Prostate gland (tissue), 2 donors: ENCODE measurements at places on chromosomes 3 and 15. TPM values are rescaled to one million over a fixed set of nuclear protein-coding genes. Genes with fewer than 3 reads are reported as not detected.

The SLC51A gene
- total RNA-seq = 0.55 TPM

The IQCH gene
- total RNA-seq = 5.8 TPM

The SLC9C1 gene
- not detected for total RNA-seq

The LRRC49 gene
- total RNA-seq = 9.8 TPM

The GHSR gene
- not detected for total RNA-seq

The ATR gene
- 35.6 TPM for total RNA-seq

The CFAP100 gene
- 2.3 TPM for total RNA-seq

The MST1R gene
- total RNA-seq = 1.5 TPM

The CPA3 gene
- total RNA-seq = 8.1 TPM

The GNAT1 gene
- not detected for total RNA-seq

The INSYN1 gene
- total RNA-seq = 26.0 TPM

The SEMA3G gene
- total RNA-seq = 3.5 TPM

The SCAANT1 gene
- not detected for total RNA-seq

The TICRR gene
- total RNA-seq = 4.1 TPM

DNA sequence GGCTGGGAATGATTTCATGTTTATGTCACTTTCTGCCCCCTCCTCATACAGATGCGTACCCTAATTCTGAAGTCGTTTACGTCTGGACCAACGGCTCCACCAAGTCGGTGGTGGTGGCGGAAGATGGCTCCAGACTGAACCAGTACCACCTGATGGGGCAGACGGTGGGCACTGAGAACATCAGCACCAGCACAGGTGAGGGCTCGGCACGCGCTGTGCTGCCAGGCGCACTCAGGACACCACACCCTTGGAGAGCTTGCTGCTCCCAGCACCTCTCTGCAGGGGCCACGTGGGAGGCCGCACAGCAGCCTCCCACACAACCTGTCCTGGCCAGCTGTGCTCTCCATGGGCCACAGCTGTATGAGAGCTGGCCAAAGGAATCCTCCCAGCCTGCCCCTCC, 33.8 kb upstream of the GABRG3 start:
- no peak for DNase-seq

- DNase-seq = no peak
Measured at GRCh38 chr3:147246906-147247305, 159.4 kb downstream of the ZIC4 start.

GRCh38 chr3:14867936-14868570, 49.3 kb downstream of the FGD5 start:
- no peak for DNase-seq

DNA sequence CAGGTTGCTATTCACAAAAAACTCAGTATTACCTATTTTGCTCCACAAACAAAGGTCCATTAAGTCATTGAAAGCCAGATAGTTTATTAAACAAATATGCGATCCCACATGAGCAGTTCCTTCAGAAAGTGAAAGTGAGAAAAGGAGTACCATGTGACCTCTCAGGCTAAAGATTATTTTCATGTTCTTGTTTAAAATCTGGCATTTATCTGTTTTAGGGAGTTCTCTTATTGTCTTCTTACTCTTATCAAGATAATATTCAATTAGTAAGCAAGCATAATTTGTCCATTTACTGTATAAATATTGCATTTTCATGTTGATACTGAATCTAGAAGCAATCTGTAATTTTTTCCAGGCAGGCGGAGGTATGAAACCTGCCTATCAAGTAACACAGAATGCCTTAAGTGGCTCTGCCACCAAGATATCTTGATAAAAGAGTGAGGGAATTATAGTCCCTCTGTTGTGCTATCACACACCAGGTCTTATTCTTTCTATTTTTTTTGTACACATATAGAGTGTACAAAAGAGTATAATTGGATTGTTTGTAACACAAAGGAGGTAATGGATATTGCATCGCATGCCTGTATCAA, 20.1 kb upstream of the PLSCR5 start:
- no peak for DNase-seq

DNA sequence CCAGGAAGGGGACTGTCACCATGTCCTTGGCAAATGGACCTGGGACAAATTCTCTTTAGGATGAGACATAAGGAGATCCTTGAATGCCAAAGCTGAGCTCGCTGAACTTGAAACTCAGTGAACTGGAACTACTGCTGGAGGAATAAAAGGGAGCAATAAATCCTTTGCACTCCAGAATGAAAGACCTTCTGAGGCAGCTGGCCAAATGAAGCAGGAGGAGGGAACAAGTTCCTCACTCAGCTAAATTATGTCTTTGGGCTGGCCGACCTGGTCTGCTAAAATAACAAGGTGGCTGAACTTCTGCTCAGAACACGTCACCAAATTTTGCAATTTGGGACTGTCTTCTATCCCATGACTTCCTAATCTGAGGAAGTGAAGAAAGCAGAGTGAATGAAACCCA, 314.7 kb downstream of the LPP start:
- DNase-seq = peak; percentile 72

- DNase-seq = peak; percentile 27
Measured at GRCh38 chr15:63157891-63158431, 684 bp upstream of the RPS27L start.

DNA sequence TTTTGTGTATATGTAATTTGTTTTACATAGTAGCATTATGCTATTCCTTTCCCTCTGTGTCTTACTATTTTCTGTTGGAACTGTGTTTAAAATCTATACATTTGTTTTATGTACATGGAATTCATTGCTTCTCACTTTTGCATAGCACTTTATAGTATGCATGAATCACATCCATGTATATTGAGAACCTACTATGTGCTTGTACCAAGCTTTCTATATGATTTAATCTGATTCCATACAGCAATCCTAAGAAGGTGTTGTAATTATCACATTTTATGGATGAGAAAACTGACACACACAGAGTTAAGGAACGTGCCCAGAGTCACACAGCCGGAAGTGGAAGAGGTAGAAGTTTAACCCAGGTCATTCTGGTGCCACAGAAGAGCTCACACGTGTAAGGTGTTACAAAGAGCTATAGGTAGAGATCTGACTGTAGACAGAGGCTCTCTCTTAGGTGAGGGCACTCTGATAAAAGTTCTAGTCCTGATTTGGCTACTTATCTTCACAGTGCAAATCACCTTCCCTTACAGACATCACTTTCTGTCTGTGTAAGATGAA, 3.5 kb upstream of the SMAD3 start:
- no peak for DNase-seq

DNA sequence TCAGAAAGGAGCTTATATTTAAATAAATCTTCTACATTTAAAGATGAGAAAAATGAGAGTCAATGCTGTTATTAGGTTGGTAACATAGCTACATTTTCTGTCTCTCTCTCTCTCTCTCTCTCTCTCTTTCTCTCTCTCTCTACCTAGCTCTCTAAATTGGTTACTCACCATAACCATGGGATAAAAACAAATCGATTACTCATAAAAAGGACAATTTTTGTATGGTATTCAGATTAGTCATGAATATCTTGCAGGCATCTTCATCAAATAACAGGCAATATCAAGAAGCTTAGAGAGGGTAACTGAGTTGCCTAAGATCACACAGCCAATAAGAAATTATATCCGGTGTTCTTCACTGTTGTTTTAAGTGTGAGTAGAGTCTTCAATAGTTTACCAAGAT, 81.8 kb upstream of the ALCAM start:
- DNase-seq = no peak

GRCh38 chr3:165814380-165814779, 22.8 kb downstream of the BCHE start:
- no peak for DNase-seq

GRCh38 chr15:61915640-61916039, 144.6 kb downstream of the VPS13C start:
- no peak for DNase-seq

GRCh38 chr15:63985221-63986184, 60.8 kb downstream of the DAPK2 start:
- no peak for DNase-seq

- peak; percentile 8 for DNase-seq
Measured at GRCh38 chr3:132788301-132788671, 66.1 kb upstream of the NPHP3 start.

DNA sequence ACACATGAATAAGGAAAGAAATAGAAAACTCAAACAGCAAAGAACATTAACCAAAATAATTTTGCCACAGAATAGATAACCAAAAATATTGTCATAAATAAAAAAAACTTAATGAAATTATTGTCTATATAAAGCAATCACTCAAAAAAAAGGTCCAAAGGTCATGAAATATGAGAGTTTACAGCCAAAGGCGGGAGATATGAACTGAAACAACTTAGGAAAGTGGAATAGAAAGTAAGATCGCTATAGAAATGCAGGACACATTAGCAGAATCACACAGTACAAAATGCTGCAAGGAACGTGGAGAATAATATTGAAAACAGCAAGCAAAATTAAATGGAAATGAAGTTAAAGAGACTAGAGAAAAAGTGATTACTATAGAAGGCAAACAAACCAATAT, 375.0 kb upstream of the ARHGEF26 start:
- DNase-seq = no peak

- DNase-seq = no peak
Measured at GRCh38 chr3:169964176-169964575, 2.4 kb upstream of the SEC62 start.

- DNase-seq = no peak
Measured at GRCh38 chr3:119759962-119760361, 21.9 kb upstream of the NR1I2 start.

- no peak for DNase-seq
Measured at GRCh38 chr15:68107142-68107541, 53.0 kb downstream of the PIAS1 start.

GRCh38 chr15:94487635-94488034, 256.3 kb downstream of the MCTP2 start:
- no peak for DNase-seq

DNA sequence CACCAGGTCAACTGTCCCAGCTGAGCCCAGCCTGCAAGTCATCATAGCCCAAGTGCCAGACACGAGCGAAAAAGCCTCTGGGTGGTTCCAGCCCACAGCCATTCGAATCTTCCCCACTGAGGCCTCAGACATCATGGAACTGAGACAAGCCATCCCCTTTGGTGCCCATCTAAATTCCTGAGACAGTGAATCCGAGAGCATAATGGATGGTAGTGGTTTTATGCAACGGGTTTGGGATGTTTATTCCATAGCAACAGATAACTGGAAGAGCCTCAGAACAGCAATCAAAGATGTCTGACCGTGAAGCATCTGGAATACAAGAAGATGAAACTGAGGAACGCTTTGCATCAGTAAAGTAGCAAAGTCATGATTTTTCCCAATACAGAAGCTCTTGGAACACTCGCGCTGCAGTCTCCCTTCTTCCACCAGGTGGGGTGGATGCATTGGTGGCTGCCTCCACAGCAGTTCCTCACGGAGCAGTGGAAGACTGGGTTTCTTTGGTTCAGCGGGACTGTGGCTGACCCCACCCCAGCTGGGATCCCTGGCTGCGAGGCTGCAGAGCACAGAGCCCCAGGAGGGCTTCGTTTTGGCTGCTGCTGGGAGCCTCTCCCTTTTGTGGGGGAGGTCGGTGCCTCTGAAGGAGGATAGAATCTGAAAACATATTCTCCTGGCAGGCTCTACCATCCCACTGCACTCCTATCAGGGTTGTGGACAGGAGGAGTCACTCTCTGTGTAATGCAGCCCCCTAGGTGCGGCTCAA, 26.4 kb upstream of the PDE8A start:
- peak; percentile 70 for DNase-seq

DNA sequence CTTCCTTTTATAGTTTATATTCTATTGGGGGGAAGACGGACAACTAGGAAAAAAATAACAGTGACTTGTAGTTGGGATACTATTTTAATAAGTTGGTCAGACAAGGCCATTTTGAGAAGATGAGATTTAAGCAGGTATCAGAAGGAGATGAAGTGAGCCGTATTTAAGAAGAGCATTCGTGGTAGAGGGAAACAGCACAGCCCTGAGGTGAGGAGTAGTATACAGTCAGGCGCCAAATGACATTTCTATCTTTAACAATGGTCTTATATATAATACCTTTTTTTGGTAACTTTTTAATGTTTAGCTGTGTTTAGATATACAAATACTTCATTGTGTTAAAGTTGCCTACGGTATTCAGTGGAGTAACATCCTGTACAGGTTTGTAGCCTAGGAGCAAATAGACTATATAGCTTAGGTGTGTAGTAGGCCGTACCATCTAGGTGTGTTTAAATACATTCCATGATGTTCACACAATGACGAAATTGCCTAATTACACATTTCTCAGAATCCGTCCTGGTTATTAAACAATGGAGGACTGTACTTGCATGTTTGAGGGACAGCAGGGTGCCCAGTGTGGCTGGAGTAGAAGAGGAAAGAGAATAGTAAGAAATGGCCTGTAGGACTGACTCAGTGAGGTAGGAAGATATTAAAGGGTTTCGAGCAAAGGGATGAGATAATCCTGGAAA, 1.6 kb downstream of the NKTR start:
- DNase-seq = no peak

GRCh38 chr3:98329392-98330124, 24.1 kb upstream of the OR5K4 start:
- DNase-seq = peak; percentile 38

GRCh38 chr15:68374168-68374745, 57.7 kb downstream of the ITGA11 start:
- DNase-seq = no peak
